ENCODE measurements at places on chromosomes 3 and 15.

DNA sequence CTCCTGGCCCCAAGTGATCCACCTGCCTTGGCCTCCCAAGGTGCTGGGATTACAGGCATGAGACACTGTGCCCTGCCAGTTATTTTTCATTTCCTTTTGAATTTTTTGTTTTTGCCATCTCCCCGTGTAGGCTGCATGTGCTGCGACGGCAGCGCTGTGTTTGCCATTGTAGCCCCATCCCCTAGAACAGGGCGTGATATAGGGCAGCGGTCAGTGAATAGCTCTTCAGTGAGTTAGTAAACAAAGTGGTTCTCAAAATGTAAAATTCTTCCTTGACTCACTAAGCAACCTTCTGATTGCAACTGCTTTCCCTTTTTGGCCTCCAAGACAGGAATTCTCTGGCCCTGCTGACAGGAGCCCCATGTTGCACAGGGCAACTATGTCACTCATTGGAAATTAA, 138.1 kb upstream of the CTDSPL start:
- no peak for DNase-seq

DNA sequence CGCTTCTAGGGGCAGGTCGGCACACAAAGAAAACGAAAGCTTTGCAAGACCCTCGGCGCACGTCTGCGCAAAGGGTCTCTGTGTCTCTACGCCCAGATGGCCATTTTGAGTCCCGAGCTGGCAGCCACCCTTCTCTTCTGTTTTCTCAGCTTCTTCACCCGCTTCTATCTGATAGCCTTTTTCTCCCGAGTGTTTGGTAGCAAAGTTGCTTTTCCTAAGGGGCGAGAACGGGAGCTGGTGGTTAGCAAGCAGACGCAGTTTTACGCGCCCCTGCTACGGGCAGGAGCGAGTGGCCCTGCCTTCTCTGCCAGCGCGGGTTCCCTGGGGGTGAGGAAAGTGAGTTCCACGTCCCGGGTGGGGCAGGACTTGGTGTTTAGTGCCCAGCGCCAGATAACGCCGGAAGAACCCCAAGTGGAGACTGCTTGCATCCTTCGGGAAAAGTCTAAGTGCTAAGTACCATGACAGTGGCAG, 2.9 kb upstream of the MKRN2 start:
- DNase-seq = peak; percentile 51

DNA sequence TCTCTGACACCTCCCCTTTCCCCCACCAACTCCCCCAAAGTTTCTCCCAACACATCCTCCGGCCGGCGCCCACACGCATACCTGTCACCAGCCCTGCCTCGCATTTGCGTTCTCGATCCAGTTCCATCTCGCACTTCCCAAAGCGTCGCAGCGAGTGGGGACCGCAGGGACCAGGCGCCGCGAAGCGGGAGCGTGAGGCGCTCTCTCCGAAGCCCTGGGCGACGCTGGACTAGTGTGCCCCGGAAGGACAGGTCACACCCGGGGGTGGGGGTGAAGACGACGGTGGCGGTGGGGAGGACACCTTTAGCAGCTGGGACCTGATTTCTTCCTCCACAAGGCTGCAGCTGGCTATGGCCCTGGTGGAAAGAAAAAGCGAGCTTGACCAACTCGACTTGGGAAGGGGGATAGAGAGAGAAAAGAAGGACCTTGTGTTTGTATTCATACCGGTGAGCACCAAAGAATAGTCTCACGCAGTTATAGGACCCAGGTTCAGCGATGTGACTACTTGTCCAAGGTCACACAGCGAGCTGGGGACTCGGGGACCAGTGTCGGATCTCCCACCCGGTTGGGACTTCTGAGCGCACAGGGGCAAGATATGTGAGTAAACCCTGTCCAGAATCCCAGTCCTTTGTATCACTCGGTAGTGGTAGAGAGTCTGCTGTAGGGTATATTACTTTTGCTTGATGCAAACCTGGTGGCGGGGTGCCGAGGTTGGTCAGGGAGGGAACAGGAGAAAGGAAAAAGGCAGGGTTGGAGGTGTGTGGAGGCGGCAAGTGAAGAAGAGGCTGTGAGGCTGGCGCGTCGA, 607 bp upstream of the GHSR start:
- no peak for DNase-seq

DNA sequence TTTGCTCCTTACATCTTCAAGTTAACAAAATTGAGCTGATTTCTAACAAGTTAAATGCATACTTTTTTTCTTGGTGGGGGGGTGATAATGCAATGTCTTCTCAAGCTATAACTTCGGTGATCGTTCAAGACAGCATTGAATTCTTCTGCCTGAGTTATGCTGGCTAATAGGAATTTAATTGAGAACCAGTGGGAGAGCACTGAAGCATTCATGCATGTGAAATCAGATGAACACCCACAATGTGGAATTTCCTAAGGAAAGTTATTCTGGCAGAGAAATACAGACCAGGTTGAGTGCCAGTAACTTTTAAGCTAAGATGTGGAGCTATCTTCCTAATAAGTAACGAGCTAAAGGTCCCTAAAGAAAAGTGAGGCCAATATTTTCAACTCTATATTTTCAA, 3.0 kb downstream of the SPATA16 start:
- DNase-seq = no peak

- DNase-seq = no peak
These were observed 38.6 kb downstream of the ZBTB11 start for GRCh38 chr3:101638261-101638745.

DNA sequence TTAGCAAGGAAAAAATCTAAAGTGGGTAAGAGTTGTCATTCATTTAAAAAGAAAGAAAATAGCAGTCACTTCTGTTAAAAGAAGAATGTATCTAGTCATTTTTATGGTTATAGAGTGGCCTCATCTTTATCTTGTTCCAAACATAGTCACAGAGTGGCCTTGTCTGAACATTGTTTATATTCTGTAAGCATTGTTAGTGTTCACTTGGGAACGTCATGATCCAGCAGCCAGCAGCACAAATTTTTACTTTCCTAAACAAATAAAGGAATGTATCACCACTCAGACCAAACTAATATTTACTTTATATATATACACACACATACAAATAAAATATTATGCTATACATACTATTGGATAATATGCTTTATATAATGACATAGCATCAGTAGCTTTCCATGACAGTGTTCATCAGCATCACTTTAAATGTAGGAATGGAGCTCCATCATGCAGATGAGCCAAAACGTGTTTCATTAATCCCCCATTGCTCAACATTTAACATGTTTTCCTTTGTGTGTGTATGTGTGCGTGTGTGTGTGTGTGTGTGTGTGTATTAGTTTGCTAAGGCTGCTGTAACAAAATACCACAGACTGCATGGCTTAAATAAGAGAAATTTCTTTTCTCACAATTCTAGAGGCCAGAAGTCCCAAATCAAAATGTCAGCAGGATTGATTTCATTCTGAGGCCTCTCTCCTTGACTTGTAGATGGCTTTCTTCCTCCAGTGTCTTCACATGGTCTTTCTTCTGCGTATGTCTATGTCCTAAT, 39.6 kb upstream of the GYG1 start:
- DNase-seq = no peak

DNA sequence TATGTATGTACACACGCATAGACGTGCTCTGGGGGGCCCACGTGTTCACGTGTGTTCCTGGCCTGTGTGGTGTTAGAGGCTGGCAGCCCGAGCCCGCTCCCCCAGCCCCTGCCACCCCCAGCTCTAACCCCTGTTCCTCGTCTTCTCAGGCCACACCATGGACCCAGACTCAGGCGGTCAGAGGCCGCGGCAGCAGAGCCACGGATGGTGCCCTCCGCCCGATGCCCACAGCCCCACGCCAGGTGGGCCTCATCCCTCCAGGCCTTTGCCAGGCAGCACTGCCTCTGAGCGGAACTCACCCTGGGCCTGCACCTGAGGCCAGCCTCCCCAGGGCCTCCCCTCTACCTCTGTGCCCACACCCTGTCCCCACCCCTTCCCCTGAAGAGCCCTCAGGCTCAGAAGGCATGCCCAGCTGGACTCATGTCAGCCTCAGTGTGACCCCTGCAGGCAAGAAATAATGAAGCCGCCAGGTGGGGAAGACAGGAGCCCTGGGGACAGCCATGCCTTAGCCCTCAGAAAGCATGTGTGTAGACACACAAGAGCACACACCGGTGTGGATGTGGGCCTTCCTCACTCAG, 16.4 kb upstream of the GNAT1 start:
- DNase-seq = no peak

DNA sequence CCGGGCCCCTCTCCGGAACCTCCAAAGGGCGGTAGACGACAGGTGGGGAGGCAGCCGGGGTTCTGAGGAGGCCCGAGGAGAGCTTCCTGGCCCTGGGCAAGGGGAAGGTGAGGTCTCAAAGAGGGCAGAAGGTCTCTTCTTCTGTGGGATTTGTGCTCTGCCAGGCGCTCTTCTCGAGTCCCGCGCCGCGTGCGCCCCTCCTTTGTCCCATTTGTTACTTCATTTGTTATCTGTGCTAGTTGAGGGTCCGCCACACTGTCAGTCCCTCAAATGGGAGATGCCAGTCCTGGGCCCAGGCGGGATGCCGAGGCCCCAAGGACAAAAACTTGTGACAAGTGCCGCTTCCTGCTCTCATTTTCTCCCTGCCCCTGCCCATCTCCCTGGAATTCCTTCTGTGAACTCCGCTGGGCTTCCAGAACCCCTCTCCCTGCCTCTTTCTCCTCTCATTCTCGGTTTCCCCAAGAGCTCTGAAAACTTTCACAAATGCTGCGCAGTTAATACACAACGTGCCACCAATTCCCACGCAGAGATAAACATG, 1.5 kb downstream of the ST8SIA2 start:
- DNase-seq = no peak
